ENCODE measurements at places on chromosomes 7 and 10.

- no peak for DNase-seq
Measured at GRCh38 chr10:80172896-80173295, 32.4 kb downstream of the ANXA11 start.

- DNase-seq: no peak
Measured at GRCh38 chr7:103116991-103117390, 31.9 kb downstream of the NAPEPLD start.

- peak; percentile 51 for DNase-seq
Measured at GRCh38 chr7:46524350-46524749, 603.3 kb upstream of the IGFBP3 start.

DNA sequence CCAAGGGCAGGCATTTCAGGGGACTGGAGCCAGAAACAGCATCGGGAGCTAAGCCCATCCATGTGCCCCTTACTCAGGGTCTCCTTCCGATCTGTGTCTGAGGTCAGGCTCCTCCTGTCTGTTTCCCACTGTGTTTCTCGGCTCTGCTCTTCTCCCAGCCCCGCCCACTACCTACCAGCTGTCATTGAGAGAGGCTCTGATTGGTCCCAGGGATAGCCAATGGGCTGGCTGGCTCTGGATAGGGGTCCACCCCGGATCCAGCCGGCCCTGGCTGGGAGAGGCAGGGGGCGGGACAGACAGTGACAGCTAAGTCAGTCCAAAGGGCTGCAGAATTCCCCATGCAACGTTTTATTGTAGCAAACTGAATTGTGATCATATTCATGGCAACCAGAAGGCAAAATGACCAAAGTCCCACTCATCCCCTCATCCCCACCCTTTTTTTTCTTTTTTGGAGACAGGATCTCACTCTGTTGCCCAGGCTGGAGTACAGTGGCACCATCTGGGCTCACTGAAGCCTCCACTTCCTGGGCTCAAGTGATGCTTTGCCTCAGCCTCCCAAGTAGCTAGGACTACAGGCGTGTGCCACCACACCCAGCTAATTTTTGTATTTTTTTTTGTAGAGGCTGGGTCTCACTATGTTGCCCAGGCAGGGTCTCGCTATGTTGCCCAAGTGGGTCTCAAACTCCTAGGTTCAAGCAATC is 76.3 kb downstream of the CLIP2 start:
- DNase-seq: peak; percentile 21

DNA sequence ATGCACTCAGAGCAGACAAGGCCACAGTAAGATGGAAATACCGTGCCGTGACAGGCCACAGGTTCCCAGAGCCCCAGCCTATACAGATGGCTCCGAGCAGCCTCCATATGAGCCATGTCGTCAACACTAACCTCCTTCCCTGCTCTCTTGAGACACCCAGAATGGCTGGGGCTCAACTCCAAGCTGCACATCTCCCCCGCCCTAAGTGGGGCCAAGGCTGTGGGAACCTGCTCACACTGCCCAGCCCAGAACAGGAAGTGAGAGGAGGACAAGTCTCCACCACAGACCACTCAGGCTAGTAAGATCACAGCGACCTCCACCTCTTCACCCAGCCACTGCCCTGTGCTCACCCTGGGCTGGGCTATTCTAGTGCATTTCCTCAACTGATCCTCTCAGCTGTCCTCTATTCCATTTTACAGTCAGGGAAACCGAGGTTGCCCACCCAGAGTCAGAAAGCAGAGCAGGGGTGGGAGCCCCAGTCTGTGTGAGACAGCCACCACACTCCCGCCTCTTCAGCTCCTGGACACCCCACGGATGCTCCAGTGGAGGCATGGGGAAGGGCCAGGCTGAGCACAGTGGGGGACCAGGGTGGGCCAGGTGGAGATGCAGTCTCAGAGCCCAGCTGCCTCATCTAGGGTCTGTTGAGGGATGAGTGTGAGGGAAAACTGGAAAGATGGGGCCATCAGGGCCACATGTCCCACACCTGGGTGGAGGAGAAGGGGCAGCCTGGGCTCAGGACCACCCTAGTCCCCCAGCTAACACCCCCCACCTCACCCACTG is 11.6 kb downstream of the GRID1 start:
- DNase-seq: no peak

Measured in fibroblast of the aortic adventitia (primary cell).